CD4-positive, alpha-beta T cell treated with Interleukin-12 subunit alpha and Interleukin-12 subunit beta, for 1 hour (primary cell): ENCODE measurements at places on chromosomes 1 and 21.

- no peak for DNase-seq
These were observed 65.4 kb downstream of the SGIP1 start for GRCh38 chr1:66599346-66599745.

DNA sequence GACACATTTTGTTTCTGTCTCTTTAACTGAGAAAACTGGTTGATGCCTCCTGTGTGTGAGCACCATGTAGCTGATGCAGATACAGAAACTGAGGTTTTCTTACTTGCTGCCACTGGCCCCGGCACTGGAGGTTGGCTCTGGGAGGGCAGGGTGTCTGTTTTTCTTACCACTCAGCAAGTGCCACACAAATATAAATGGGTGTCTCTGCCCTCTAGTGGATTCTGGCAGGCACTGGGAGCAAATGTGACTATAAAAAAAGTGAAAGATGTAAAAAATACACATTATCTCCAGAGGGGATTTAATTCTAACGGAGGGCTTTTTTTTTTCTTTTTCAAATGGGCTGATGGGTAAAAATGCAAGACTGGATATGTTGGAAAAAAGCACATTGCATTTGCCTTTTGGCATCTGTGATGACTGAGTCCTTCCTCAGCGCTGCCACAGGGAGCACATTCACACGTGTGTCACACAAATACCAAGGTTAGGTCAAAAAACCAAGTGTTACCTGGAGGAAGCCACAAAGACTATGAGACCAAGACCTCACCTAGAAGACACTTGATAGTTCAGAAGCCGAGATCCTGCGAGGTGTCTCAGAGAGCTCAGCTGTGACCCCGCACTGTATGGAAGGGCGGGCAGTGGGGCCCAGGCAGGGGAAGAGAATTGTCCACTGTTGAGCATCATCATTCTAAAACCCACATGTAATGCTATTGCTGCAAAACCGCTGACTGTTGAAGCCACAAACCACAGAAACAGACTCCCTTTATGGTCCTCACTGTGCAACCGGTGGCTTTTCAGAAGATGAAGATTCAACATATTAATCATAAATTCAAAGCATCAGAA lies 18.9 kb downstream of the PGBD2 start:
- DNase-seq: peak; percentile 72

GRCh38 chr1:217369271-217369981 lies 261.5 kb downstream of the GPATCH2 start:
- no peak for DNase-seq

DNA sequence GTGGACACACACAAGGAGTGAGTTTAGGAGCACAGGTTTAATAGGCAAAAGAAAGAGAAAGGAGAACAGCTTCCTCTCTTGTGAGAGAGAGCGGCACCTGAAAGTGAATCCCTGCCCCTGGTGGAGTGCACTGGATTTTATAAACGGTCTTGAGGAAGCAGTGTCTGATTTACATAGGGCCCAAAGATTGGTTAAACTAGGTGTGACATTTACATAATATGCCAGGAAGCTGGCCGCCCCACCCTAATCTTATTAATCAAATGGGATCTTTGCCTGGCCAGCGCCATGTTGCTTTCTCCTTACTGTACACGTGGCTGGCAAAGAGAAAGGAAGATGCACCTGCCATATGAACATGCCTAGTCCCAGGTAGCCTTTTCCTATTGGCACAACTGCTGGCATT lies 38.7 kb downstream of the CFH start:
- DNase-seq: no peak

DNA sequence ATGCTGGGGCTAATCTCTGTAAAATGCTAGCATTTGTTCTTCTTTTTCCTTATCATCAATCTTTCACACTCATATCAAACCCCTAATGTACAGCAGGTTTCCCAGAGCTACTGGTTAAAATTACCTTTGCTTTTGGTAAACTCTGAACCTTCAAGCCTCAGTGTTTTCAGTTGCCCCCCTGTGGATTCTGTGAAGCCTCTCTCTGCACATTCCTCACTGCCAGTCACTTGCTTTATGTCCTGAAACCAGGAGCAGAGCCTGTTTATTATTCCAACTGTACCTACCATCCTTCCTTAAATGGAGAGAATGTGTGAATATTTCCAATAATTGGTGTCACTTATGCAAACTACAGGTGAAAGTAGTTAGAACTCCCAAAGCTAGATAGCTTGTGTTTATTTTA lies 134.2 kb downstream of the NEK7 start:
- no peak for DNase-seq

GRCh38 chr1:25619101-25619890 lies 2.7 kb downstream of the MAN1C1 start:
- DNase-seq: peak; percentile 65

GRCh38 chr1:183533617-183534174 lies 56.6 kb downstream of the NCF2 start:
- DNase-seq: no peak

GRCh38 chr1:20702416-20702815 lies 15.4 kb downstream of the KIF17 start:
- DNase-seq: no peak

GRCh38 chr1:77671836-77672235 lies 10.6 kb downstream of the ZZZ3 start:
- DNase-seq: no peak

- no peak for DNase-seq
These were observed 400.0 kb upstream of the TMPRSS15 start for GRCh38 chr21:18803624-18804023.

DNA sequence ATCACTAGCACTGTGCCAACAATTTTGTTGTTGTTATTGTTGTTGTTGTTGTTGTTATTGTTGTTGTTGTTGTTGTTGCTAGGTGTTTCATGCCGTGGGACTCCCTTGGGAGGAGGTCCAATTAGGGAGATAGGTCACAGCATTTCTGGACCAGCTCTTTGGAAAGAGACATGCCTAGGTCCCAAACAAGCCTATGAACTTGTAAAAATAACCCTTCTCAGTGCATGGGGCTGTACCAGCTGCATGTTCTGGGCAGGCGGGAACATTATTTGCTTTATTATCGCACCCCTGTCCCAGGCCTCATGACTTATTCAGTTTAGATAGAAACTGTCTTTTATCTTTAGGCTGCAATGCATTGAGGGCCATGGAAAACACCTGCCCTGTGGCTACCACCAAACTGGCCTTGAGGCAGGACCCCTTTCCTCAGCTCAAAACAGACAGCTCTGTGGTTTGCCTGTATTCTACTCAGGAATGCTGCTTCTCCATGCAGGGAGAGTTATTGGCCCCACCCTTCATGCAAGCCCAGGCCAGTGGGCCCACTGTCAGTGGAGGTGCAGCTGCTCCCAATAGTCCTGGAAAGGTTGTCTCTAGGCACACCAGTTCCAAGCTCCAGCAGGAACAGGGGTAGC lies 386.5 kb upstream of the BRINP3 start:
- DNase-seq: no peak

- DNase-seq: no peak
These were observed 29.7 kb downstream of the LGR6 start for GRCh38 chr1:202223121-202223860.

- DNase-seq: peak; percentile 20
These were observed 160.1 kb downstream of the FASLG start for GRCh38 chr1:172818841-172819527.

- no peak for DNase-seq
These were observed 11.1 kb upstream of the FABP3 start for GRCh38 chr1:31383967-31384366.

DNA sequence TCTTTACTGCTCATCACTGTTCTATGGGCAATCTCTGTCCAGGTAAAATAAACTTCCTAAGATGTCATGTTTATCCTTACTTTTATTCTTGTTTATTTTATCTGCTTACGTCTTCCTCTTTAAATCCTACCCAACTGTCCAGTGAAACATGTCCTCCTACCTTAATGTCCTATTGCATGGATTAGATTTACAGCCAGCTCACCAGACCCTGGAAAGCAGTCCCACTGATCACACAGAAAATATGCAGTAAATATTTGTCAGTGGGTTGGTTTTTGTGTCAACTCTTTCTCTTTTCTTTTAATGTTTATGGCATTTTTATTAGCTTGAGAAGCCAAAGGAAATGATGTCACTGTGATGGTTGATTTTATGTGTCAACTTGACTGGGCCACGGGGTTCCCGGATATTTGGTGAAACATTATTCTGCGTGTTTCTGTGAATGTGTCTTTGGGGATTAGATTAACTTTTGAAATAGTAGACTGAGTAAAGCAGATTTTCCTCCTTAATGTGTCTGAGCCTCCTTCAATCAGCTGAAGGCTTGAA lies 258.3 kb downstream of the SRGAP2C start:
- no peak for DNase-seq

- peak; percentile 2 for DNase-seq
These were observed 52.0 kb upstream of the POFUT2 start for GRCh38 chr21:45339421-45340402.

DNA sequence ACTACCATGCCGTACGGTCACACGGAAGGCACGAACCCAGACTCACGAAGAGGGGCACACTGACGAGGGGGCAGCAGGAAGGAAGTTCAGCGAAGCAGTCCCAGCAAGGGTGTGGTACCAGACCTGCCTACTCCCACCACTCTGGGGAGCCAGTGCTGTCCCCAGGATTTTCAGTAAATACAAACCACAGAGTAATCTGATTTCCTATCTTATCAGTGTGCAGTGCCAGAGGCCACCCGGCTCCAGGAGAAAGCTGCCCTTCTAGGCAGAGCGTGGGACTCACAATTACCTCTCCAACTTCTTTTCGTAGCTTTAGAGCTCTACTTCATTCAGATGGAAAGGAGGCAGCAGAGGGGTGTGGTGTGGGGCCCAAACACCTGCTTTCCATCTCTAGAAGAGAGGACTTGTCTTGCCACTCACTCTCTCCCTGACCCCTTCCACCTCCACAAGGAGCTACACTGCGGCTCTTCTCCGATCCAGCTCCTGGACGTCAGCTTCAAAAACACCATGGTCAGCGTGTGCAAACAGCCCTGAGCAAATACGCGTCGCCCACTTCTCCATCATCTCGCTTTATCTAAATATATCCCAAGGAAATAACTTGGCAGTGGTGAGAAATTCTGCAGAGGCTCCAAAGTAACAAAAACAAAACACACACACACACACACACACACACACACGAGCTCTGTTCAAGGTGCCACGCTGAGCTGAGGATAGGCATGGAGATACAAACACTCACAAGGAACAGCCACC lies 98.5 kb downstream of the MRPL37 start:
- no peak for DNase-seq

GRCh38 chr21:44933199-44933917 lies 6.5 kb upstream of the SLX9 start:
- DNase-seq: no peak

- DNase-seq: no peak
These were observed 49.4 kb downstream of the LEPR start for GRCh38 chr1:65469889-65470340.

GRCh38 chr1:24391882-24392603 lies 21.5 kb downstream of the STPG1 start:
- peak; percentile 76 for DNase-seq

DNA sequence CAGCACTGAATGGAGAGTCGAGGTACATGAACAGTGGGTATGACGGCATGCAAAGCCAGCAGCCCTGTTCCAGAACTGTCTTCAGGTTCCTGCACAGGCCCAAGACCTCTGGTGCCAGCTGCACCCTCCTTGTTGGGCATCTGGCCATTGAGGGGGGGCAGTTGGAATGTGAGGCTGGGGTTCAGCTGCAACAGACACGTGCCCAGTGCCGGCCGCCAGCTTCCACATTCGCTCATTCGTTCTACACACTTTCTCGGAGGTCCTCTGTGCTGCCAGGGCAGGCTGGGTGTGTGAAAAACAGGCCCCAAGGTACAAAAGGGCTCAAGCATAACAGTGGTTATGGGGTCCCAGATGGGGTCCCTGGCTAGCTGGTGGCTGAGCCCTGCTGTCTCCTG lies 37.9 kb upstream of the SLC19A1 start:
- DNase-seq: no peak

GRCh38 chr1:200850554-200850953 lies 22.2 kb upstream of the GPR25 start:
- DNase-seq: no peak

DNA sequence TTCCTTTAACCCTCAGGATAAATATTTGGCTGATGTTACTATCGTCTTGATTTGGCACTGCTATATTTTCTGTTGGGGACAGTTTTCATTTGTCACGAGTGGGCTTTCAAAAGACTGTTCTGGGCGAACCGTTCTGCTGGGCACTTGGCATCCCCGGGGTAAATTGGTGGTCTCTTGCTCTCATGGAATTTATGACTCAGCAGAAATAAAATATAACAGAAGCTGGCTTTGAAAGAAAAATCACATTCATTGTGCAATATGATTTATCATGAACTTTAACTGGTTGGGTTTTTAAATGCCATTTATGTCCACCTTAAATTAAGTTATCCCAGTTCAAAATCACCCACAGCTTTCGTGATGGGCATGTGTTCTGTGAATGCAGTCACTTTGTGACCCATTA lies 147.3 kb downstream of the KAZN start:
- DNase-seq: no peak

DNA sequence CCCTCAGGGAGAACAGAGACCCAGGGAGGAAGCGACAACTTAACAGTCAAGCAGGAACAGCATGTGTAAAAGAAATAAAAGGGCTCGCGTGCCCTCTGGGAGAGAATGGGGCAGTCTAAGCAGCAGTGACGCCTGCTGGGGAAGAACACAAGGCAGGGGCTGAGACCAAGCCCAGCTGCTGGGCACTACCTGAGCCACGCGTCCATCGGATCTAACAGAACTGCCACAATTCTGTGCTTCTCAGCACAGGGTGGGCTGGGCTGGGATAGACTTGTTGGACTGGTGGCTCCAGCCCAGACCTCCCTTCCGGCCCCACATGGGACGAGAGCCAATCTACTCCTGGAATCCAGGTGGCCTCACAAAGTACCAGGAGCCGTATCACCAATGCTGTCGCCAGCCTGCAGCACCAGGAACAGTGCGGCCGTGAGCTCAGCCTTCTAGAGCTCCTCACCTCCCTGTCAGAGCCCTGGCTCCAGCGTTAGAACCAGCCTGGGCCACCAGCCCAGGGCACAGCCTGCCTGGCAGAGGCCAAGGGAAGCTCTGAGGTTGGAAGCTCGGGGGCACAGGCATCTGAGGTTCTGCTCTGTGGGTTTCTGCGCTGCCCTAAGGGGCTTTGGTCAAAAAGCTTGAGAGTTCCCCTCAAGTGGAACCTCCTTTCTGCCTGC lies 7.4 kb downstream of the LRRC47 start:
- no peak for DNase-seq
